ENCODE measurements at places on chromosomes 2 and 18.

GRCh38 chr18:65363911-65364632, 386.7 kb upstream of the CDH7 start:
- no peak for DNase-seq

GRCh38 chr2:10584843-10585475, 104.8 kb downstream of the NOL10 start:
- no peak for DNase-seq

- no peak for DNase-seq
These were observed 286.6 kb downstream of the DPP10 start for GRCh38 chr2:114729026-114729425.

- DNase-seq: no peak
These were observed 105.5 kb upstream of the CCDC68 start for GRCh38 chr18:55064760-55065159.

DNA sequence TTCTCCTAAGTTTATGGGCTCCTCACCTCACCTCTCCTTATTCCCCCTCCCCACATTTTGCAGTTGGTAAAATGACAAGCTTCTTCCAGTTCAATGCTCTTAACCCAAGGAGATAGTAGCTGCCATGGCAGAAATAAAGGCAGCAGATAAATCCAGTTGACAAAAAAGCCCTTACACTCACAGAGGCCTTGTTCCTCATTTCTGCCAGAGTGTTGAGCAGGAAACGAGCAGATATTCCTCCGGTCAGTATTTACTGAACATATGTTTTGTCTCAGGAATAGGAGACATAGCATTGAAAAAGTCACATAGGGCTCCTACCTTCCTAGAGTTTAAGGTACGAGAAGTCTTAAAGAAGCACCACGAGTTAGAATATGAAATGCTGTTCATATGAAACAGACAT, 493.7 kb upstream of the TNP1 start:
- no peak for DNase-seq

GRCh38 chr2:233838251-233838650, 16.1 kb downstream of the HJURP start:
- no peak for DNase-seq

DNA sequence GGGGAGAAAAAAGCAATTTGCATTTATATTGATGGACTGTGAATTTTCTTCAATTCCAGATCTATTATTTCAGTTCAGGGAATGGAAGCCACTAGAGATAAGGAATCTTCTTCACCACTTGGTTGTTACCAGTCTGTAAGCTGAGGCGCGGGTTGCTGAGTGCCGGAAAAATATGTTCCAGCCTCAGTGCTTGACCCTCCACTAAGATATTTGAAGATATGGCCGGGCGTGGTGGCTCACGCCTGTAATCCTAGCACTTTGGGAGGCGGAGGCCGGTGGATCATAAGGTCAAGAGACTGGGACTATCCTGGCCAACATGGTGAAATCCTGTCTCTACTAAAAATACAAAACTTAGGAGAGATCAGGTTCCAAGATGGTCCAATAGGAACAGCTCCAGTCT, 9.1 kb upstream of the HMSD start:
- no peak for DNase-seq

GRCh38 chr2:7685342-7686015, 768.3 kb downstream of the RNF144A start:
- DNase-seq: no peak

GRCh38 chr2:209564816-209565215, 141.0 kb downstream of the MAP2 start:
- no peak for DNase-seq

- no peak for DNase-seq
These were observed 6.3 kb downstream of the BOK start for GRCh38 chr2:241564596-241565410.

- no peak for DNase-seq
These were observed 200.4 kb downstream of the TSN start for GRCh38 chr2:121955872-121956271.

GRCh38 chr2:215705771-215706361, 270.0 kb upstream of the FN1 start:
- no peak for DNase-seq

- DNase-seq: no peak
These were observed 1094.7 kb upstream of the KLHL29 start for GRCh38 chr2:22290302-22290701.

- no peak for DNase-seq
These were observed 1.1 kb downstream of the FSHR start for GRCh38 chr2:49153252-49153651.

DNA sequence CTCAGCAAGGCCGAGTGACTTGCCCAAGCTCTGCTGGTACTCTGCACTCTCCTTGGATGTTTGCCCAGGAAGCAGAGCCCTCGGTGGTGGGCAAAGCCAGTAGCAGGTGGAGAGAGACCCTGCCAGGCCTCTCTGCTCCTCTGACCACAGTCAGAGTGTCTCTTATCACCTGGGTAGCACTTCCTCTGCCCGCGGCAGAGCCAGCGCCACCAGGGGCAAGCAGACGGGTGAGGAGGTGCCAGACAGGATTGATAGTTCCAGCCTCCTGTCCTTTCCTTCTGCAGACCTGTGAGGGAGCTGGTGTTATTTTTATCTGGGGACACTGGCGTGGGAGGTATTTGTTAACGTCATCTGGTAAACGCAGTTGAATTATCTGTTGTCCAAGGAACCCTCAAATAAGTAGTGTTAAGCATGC, 152.9 kb downstream of the SMAD7 start:
- no peak for DNase-seq

DNA sequence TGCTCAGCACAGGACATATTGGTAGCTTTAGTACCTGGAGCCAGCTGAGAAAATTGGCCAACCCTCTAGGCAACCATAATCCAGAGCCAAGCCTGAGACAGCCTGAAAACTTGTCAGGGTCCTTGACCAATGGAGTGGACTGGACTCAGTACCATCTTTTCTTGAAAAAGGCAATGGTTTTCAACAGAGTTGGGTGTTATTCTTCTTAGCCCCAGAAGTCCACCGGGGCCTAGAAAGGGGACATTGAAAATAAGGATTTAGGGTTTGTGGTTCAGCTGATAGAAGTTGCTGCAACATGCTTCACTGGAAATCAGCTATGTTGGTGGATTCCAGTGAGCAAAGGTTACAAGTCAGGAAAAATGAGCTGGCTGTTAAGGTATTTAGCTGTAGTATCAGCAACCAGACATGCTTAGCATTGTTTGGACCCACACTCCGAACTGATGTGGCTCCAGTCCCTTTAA, 22.1 kb upstream of the CNOT11 start:
- no peak for DNase-seq

- DNase-seq: no peak
These were observed 14.1 kb downstream of the TLK1 start for GRCh38 chr2:171146633-171147032.

GRCh38 chr18:23377669-23378301, 75.3 kb upstream of the RIOK3 start:
- DNase-seq: no peak

GRCh38 chr2:190407662-190408537, at the start of gene MFSD6:
TSS of gene MFSD6 (plus strand) at chr2:190408355. CDS start at chr2:190436030, 27,675 bp downstream.
- DNase-seq: peak; percentile 13

DNA sequence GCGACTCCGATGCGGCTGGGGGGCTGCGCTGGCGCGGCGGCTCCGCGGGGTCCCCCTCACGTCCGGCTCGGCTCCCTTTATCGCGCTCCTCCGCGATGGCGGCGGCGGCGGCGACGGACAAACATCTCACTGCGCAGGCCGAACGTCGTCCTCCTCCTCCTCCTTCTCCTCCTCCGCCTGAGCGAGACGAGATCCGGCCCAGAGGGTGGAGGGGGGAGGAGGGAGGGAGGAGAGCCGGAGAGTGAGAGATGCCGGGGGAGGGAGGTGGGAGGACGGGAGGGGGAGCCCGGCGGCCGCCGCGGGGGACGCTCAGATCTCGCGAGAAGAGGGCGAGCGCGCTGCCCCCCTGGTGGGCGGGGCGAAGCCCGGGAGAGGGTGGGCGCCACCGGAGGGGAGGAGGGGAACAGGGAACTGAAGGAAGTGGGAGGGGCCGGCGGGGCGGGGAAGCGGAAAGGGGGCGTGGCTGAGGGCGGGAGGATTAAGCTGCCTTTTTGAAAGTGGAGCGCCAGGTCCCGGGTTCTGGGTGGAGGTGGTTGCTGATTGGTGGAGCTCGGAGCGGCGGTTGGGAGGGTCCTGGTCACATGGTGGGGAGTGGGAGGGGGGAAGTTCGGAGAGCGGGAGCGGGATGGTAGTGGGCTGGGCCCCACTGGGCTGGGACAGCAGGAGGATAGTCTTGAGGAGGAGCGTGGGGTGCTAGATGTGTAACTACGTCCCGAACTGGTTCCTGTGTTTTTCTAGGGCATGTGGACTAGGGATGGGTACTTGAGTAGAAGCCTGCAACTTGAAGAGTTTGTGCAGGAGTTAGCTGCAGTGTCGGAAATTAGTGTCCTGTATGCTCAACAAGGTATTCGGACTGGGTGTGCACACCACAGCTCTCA, at the start of gene CUL3:
Gene CUL3 (minus strand): TSS at position 153 of the 878 bp plus-strand sequence. CDS start 354 bp downstream, outside the sequence.
- DNase-seq: peak; percentile 100

GRCh38 chr2:21395366-21395765, 271.6 kb downstream of the TDRD15 start:
- DNase-seq: no peak

DNA sequence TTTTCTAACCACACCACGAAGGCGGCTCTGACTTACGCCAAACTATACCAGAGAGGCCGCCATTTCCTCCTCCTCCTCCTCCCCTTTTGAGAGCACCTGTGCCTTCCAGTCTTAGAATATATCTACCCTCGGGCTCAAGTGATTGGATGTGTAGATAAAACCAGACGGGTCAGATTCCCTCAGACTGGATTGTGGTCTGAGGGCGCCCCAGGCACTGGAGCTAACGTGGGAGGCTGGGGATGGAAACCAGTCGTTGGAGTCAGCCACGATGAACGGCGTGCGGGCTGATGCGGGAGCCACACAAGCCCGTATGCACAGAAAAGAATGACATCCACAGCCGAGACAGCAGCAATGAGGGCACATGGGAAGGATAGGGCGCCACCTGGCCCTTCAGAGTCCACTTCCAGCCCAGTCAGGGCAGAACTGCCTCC, 12.3 kb upstream of the ODC1 start:
- DNase-seq: no peak

Data from stimulated activated CD4-positive, alpha-beta T cell treated with anti-CD3 and anti-CD28 coated beads, Interleukin-1b, Interleukin-23, amount 100 ng/mL, for 1 hour (primary cell).